Activated CD4-positive, alpha-beta T cell treated with anti-CD3 and anti-CD28 coated beads for 1 hour (primary cell): ENCODE measurements at places on chromosomes 2 and 18.

- DNase-seq = no peak
These were observed 36.2 kb downstream of the AMER3 start for GRCh38 chr2:130791617-130791939.

- no peak for DNase-seq
These were observed 1367.4 kb upstream of the ACVR2A start for GRCh38 chr2:146477383-146477782.

- DNase-seq = no peak
These were observed 184.7 kb downstream of the EIPR1 start for GRCh38 chr2:3192920-3193319.

- DNase-seq = no peak
These were observed 158.4 kb downstream of the MAP2 start for GRCh38 chr2:209582281-209582680.

DNA sequence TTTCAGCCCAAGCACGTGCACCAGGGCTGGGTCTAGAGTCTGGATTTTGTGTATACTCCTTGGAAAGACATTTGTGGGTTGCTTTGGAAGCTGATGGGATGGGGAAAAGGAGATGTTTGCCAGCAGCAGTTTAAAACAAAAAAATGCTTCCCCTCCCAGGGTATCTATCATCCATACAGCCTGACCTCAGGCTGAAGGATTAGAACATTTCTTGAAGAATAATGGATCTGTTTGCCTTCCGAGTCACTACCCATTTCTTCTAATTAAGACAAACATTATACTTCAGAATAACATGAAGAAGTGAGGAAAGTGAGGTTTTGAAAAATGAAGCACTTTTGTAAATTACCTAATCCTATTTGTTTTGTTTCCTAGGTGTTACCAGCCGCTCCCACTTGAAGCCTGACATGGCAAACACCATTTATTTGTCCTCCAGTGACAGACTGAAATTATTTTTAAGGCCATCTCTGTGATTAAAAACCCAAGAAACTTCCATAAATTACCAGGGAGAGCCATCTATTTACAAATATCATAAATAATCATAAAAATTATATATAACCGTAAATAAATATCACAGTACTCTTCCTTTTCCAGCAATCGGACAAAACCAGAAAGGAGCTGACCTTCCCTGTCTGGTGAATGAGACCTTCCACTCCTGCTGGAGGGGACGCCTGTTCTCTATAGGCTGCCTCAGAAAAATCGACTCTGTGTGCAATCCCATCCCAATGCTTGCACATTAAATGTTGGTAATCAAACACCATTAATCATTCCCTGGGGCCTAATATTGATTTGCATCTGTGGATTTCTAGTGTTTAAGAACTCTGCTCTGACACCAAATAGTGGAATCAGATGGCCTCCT, 106.8 kb downstream of the C1D start:
- DNase-seq = no peak

DNA sequence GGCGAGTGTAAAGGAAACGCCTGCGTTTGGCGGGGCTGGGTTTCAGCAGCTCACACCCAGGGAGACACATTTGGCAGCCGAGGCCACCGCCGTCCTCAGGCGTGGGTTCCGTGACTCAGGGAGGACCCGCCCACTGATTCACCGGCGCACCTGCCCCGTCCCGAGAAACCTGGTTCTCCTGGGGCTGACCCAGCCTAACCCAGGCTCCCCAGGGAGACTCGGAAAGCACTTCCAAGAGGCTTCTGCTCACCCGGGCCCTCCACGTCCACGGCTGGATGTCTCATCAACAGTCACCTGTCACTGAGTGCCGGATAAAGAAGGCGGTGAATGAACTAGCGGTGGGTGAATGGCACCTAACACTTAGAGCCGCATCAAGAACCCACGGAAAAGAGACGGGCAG, 126.4 kb upstream of the CTDP1 start:
- no peak for DNase-seq

DNA sequence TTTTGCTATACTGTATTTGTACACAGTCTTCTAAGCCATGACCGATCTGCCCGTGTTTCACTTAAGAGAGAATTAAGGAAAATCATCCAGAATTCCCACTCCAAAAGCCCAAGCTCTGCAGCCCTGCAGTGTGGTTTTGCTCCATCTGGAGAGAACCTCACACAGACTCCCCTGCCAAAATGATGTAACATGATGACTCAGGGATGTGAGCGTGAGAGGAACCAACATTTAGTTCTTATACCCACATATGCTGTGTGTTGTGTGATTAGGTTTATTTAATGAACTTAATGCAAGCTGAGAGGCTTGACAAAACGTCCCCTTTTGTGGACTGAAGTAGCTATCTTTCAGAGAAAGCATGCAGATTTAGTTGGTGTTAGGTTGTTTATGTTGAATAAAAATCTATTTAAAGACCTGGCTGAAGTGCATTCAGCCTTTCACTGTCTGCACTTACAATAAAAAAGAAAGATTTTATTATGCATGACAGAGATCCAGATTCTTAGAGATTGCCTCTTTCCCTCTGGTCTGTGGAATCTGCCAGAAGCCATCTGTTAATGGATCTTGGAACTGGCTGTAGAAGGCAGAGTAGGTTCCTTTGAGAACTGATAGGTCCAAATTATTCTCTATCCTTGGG, 6.3 kb downstream of the RAB12 start:
- no peak for DNase-seq

GRCh38 chr2:68230241-68231060, 21.9 kb downstream of the PPP3R1 start:
- no peak for DNase-seq

- DNase-seq = no peak
These were observed 417.9 kb downstream of the PID1 start for GRCh38 chr2:228853151-228853550.

DNA sequence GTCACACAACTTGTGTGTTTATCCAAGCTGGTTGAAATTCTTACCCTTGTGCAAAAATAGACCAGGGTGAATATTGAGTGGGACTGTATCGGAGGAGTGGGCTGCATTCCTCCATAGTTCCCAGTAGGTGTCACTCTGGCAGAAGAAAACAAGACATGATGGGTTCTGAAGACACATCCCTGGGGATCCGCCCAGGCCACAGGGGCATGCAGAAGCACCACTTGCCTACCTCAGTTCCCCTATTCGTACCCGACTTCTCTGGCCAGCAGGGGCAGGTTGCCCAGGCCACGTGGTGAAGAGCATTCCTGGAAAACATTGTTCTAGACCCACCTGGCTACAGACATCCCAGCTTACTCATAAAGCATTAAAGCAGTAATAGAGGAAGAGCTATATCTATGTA, 168.2 kb downstream of the FAM210A start:
- DNase-seq = no peak

DNA sequence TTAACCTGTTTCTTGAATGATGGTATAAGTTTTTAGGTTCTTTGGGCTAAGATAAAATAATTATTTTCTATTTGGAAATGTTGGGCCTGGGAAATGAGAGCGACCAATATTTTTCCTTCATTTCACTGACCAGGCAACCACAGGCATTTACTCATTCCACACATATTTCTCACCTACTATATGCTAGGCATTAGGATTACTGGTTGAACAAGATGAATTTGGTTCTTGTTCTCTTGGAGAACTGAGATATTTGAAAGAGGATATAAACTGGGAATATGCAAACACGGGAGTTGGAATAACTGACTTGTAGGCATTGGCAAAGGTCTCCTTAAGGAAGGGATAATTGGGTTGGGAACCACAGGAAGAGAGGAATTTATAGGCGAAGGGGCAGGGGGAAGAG, 3.9 kb upstream of the MYL1 start:
- DNase-seq = no peak

GRCh38 chr2:53473775-53474311, 293.8 kb upstream of the CHAC2 start:
- no peak for DNase-seq

GRCh38 chr2:28408764-28409599, 16.3 kb downstream of the FOSL2 start:
- DNase-seq = peak; percentile 50

GRCh38 chr2:5618271-5618670, 73.9 kb upstream of the SOX11 start:
- no peak for DNase-seq

DNA sequence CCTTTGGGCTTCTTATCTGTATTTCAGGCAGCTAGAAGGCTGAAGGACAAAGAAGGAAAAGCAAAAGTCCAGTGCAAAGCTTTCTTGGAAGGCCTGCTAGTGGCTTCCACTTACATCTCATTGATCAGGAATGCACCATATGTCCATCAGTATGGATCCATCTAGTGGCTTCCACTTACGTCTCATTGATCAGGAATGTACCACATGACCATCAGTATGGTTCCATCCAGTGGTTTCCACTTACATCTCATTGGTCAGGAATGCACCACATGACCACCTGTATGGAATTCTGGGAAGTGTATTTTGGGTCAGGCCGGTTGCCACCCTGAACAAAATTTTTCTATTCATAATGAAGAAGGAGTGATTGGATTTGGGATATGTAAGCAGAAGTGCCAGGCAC, 70.6 kb downstream of the LYPD6 start:
- no peak for DNase-seq

GRCh38 chr2:235669983-235670962, 176.4 kb downstream of the AGAP1 start:
- DNase-seq = no peak

DNA sequence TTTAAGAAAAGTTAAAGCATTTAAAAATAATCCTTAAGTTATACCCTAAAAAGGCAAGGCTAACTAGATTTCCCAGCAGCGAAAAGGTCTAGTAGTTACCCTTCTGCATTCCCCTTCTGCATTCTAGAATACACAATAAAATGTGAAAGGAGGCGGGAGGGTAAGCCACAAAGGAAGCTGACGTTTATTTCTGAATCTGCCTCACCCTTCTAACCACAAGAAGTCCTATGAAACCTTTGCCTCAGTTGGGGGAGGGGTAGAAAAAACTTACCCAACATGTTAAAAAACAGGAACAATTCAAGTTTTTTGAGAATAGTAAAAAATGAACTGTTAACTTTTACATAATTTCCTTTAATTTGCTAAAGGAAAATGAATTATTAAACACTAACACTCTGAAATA, 11.3 kb downstream of the STK17B start:
- no peak for DNase-seq

DNA sequence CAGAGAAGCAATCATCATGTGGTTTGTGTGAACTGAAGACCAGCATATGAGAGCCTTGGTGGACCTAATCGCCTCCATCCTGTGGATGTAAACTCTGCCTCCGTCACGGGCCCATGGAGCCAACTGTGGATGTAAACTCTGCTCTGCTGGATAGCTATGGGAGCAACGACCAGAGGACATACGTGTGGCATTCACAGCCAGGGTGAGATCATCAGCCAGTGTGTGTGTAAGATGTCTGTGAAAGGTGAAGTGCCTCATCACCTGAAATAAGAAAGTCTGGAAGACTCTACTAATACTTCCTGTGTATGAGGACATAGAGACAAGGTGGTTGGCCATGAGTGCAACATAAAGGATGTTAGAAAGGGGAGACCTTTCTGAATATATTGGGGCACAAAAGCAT, 63.5 kb downstream of the CYB5A start:
- no peak for DNase-seq

GRCh38 chr2:54059986-54060385, 55.4 kb upstream of the ACYP2 start:
- no peak for DNase-seq

- DNase-seq = no peak
These were observed 137.9 kb upstream of the ZC3H15 start for GRCh38 chr2:186348200-186348599.

DNA sequence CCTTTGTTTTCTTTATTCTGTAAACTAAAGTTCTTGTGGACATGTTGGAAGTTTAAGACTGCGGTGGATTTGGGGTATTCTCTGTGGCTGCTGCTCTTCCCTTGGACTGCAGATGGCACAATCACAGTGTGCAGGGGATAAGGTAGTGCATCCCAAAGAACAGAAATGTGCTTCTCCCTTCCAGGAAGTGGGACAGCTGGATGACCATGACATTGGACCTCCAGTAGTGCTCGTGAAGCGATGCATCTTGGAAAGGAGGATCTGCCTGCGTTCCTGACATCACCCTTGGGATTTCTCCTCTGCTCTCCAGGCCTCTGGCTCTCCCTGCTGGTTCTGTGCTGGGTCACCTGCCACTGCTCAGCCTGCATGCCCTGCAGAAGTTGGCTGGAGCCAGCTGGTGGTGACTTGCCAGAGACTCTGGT, 109.9 kb downstream of the SLC4A3 start:
- DNase-seq = no peak

GRCh38 chr18:57797209-57797651, 5.9 kb downstream of the ATP8B1 start:
- no peak for DNase-seq

DNA sequence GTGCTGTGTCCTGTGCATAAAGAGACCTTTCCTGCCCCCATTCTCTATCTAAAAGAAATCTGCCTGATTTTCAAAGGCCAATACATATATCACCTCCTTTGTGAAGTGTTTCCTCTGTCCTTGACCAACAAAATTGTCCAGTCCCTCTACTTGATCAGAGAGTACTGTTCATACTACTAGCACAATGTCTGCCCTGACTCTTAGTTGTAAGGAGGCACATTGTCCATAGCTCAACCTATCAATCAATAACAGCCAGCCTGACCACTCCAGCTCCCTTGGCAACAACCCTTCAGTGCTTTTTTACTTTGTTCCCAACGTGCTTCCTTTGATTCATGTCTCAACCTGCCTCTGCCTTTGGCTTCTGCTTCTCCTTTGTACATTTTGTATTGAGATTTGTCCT, 398.9 kb downstream of the TRIB2 start:
- no peak for DNase-seq

- DNase-seq = no peak
These were observed 1272.5 kb upstream of the CDH2 start for GRCh38 chr18:29449424-29449823.

DNA sequence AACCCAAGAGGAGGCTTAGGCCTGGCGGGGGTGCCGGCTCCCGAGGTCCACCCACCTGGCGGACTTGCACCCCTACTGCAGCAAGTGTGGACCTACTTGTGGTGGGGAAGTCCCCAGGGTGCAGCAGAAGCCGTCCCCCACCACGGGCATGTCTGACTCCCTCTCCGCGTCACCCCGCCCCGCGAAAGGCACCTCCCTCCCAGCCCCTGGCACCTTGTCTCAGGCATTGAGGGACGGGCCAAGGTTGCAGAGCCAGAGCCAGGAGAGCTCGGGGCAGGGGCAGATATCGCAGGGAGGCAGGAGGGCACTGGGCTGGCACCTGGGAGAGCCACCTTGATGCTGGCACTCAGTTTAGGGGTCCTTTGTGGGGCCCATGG, 19.0 kb downstream of the CROCC2 start:
- no peak for DNase-seq

DNA sequence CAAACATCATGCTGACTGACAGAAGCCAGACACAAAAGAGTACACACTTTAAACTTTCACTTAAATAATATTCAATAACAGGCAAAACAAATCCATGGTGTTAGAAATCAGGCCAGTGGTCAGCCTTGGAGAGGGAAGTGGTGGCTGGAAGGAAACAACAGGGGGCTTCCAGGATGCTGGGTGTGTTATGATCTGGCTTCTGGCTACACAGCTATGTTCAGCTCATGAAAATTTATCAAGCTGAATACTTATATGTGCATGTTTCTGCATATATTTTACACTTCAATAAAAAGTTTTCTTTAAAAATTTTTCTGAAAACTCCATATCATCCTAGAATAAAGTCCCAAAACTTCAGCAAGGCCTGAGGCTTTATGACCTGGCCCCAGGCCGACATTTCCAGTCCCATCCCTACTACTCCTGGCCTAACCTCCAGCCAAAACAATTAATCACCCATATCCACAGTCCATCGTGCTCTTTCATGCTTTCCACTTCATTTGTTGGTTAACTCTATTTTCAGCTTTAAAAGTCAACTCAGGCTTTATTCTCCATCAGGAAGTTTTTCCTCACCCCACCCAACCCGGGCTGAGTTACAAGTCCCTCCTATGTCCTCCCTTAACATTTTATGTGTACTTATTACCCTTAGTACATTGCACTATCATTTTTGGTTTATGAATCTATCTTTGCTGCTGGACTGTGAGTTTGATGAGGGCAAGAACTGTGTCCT, 27.9 kb upstream of the SPTBN1 start:
- no peak for DNase-seq
